ENCODE measurements at places on chromosomes 3 and 15. TPM values are rescaled to one million over a fixed set of nuclear protein-coding genes. Genes with fewer than 3 reads are reported as not detected.

SKOR1 gene
- total RNA-seq = 0.66 TPM

HYAL1 gene
- 26.5 TPM for total RNA-seq

FGF7 gene
- 240 TPM for total RNA-seq

CPN2 gene
- not detected for total RNA-seq

NPAP1 gene
- not detected for total RNA-seq

OXTR gene
- total RNA-seq = 2.0 TPM

CDHR4 gene
- total RNA-seq = 1.3 TPM

GOLGA8R gene
- 6.7 TPM for total RNA-seq

PLA2G4D gene
- not detected for total RNA-seq

UQCRC1 gene
- total RNA-seq = 179 TPM

CADM2 gene
- 51.8 TPM for total RNA-seq

TP63 gene
- total RNA-seq = 7.5 TPM

SLC38A3 gene
- total RNA-seq = 2.1 TPM

CGNL1 gene
- 26.6 TPM for total RNA-seq

WNT7A gene
- total RNA-seq = not detected

HRG gene
- not detected for total RNA-seq

PPARG gene
- total RNA-seq = 29.1 TPM

EPM2AIP1 gene
- total RNA-seq = 18.4 TPM
